ENCODE measurements at places on chromosomes 11 and 22.

DNA sequence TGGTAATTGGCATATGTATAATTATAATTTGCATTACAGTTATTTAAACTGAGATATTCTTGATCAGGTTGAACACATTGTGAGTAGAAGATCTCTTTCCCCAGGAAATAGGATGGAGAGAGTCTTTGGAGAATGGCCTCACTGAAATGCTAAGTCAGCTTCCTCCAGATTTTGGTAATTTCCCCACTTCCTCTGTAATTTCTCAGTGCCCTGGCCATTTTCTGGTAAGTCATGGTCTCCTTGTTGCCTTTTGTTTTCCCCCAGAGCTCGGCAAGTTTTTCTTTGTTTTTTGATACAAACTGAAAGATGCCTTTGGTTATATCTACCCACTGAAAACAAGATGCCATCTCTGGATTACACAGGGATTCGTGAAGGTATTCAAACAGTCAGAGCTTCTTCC, 12.8 kb upstream of the FBXO3 start:
- DNase-seq, result no peak

- DNase-seq, result no peak
These were observed 31.7 kb upstream of the KRTAP5-6 start for GRCh38 chr11:1665313-1665712.

DNA sequence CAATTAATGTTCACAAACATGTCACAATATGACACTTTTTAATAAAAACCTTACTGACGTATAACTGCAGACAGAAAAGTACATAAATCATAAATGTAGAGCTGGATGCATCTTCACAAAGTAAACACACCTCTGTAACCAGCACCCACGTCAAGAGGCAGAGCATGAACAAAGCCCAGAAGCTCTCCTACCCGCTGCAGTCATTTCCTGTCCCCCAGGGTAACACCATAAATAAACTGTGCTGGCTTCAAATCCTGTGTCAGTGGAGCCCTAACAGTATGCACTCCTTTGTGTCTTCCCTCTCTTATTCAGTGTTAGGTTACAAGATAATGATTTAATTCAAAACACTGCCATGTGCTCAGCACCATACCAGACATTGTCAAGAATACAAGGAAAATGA, 5.7 kb downstream of the SYT13 start:
- peak; percentile 70 for DNase-seq

GRCh38 chr11:102523189-102523570, 7.4 kb downstream of the MMP7 start:
- DNase-seq, result no peak

DNA sequence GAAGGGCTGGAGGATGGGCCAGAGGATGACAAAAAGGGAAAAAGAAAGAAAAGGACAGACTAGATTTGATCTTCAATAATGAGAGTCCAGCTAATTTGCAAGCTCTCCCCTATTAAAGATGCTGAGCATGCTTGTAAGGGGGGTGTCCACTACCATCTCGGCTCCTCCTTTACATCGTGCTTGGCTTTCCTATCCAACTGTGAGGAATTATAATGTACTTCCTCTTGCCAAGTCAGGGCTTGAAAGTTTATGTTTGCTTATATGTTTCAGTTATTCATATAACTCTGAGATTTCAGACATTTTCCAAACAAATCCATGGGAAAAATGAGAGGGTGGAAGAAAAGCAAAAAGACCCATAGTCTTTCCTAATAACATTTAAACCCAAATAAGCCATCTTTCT, 387.1 kb downstream of the METTL15 start:
- DNase-seq, result no peak

DNA sequence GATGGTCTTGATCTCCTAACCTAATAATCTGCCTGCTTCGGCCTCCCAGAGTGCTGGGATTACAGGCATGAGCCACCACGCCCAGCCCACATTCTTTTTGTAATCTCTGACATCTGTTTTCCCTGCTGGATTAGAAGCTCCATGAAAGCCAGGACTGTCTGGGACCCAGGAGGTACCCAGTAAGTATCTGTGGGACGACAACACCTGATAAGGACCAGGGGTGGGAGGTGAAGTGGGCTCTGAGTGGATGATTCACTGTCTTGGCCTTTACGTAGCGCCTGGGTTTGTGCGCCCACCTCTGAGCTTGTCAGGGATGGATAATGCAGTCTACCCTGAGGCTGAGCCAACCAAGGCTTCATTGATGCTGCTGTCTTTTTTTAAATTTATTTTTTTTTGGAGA, 118.8 kb downstream of the ABTB2 start:
- DNase-seq, result no peak

DNA sequence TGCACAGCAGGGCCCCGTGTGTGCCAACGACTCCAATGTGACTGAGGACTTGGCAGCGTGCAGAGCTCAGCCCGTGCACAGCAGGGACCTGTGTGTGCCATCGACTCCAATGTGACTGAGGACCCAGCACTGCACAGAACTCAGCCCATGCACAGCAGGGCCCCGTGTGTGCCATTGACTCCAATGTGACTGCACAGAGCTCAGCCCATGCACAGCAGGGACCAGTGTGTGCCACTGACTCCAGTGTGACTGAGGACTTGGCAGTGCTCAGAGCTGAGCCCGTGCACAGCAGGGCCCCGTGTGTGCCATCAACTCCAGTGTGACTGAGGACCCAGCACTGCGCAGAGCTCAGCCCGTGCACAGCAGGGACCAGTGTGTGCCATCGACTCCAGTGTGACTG, 347.8 kb upstream of the B3GAT1 start:
- DNase-seq, result no peak

- no peak for DNase-seq
These were observed 29.8 kb downstream of the LIMK2 start for GRCh38 chr22:31241936-31242335.

GRCh38 chr22:46173152-46173551, 22.8 kb downstream of the PPARA start:
- DNase-seq, result no peak

DNA sequence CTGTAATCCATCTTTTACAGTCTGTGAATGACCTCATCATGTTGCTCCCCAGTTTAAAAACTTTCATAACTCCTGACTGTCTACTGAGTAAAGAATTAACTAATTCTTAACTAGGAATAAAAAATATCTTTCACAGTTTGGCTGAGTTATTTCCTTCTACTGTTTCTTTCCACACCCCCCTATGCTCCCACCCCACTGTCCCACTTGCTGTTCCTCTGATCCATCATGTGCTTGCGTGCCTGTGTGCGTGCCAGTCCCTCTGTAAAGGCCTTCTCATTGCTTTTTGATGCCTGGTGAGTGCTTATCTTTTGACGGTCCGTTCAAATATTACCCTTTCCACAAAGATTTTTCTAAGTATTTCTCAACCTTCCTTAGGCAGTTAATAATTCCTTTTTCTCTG, 55.6 kb downstream of the ATG16L2 start:
- DNase-seq, result no peak

GRCh38 chr11:15176646-15177163, 62.0 kb downstream of the INSC start:
- DNase-seq, result no peak

GRCh38 chr11:78345450-78345849, 72.2 kb downstream of the GAB2 start:
- DNase-seq, result no peak

GRCh38 chr11:132977241-132977640, 555.1 kb downstream of the OPCML start:
- DNase-seq, result peak; percentile 24

DNA sequence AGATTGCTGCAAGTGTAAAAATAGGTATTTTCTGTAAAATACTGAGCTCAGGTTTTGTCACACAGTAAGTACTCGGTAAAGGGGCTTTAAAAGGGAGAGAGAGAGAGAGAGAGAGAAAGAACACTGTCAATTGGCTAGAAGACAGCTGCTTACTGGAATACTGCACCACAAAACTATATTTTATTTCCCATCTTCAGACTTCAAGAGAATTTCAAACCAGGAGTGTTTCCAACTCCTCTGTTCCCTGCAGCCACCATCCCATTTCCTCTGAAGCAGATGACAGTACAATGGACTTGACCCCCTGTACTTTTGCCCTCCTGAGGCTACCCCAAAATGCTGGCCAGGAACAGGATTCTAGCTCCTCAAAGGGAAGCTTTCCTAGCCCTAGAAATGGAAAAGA, 89.7 kb downstream of the RELT start:
- no peak for DNase-seq

GRCh38 chr11:68688881-68689280, 4.5 kb downstream of the GAL start:
- DNase-seq, result no peak

DNA sequence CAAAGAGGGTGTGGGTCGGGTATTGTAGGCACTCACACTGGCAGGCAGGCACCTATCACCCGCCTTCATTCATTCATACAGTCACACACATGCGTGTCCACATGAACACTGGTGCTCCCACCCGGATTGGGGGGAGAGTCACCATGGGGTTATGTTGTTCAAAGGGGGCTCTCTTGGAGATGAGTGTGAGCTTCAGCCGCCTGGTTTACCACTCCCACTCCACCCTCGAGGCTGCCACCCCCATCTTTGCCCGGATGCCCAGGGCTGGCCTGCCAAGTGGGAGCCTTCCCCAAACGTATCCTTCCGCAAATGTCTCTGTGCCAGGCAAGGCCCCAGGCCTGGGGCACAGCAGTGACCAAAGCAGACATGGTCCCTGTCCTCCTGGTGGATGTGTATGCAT, 22.6 kb downstream of the MRGPRD start:
- no peak for DNase-seq

DNA sequence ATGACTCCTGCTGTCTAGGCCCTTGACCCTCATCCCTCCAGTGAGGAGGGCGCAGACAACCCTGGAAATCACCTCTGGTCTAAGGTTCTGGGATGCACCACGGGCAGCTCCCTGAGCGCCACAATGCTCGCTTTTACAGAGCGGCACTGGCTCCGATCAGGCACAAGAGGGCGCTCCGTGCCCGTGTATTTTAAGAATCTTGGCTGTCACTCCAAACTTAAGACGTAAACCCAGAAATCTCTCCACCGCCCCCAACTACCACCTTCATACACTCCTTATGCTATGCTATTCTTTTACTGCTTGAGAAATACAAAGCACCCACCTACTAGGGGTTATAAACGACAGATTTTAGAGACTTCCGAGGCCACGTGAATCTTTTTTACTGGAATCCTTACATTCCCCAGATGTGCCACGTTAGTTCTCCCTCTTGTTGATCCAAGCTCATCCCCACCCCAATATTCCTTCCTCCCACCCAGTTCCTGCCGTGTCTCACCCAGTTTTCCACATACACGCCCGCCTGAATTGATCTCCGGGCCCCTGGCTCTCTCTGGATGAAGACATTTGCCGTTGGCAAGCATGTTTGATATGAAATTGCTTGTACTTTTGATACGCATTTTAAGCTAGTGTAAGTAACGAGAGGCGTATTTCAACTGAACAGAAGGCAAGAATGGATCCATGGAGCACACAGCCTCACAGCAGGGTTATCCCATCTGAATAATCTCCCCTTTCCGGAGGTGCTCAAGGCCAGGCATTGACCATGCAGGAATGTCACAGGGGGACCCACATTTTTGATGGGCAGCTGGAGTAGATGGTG, 453.5 kb downstream of the OPCML start:
- DNase-seq, result peak; percentile 33

DNA sequence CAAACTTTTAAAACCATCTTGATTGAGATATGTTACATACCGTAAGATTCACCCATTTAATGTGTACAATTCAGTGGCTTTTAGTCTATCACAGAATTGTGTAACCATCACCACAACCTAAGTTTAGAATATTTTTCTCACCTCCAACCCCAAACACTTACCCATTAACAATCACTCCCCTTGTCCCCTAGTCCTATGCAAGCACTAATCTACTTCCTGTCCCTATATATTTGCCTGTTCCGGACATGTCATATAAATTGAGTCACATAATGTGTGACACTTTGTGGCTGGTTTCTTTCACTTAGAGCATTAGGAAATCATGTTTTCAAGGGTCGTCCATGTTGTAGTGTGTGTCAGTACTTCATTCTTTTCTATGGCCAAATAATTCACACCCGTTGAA, 38.8 kb downstream of the RASSF10 start:
- no peak for DNase-seq

DNA sequence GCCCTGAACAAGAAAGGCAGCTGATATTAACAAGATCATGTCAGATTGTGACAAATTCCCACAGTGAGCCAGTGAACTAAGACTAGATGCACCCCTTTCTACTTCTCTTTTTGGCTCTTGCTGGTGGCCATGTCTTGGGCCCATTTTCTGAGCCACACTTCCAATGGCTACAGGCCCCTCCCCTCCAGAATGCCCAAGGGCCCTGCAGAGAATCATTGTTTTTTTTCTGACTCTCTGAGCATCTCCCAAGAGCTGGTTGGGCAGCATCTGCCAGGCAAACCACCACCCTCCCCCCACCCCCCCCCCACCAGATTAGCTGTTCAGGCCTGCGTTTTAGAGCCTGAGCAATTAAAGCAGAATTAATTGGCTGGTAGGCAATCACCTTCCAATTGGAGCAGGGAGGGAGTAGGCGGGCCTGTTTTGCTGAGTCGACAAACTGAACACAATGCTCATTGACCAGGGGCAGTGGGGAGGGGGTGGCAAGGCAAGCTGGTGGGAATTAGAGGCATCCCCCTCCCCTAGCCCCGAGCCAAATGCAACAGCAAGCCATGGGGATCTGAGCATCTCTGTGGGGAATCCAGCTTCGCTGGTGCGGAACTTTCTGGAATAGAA, 541.4 kb downstream of the MN1 start:
- DNase-seq, result no peak

- DNase-seq, result no peak
These were observed 132.2 kb downstream of the NAV2 start for GRCh38 chr11:19844806-19845205.

DNA sequence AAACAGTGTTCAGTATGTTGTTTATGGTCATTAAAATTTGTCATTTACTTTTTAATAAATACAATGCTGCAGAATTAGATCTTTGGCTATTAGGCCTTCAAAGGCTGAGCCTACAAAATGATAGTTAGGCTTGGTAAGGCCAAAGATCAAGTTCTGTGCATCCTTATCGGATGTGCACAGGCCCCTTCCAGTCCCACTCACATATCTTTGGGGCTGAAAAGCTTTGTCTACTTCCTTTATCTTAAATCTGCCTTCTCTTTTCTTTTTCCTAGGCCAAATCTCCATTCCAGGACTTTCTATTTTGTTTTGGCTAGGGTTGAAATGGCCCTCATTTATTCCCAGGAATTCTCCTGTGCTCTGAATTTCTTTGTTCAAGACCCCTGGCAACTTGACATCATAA, 3.4 kb upstream of the GLB1L2 start:
- no peak for DNase-seq

DNA sequence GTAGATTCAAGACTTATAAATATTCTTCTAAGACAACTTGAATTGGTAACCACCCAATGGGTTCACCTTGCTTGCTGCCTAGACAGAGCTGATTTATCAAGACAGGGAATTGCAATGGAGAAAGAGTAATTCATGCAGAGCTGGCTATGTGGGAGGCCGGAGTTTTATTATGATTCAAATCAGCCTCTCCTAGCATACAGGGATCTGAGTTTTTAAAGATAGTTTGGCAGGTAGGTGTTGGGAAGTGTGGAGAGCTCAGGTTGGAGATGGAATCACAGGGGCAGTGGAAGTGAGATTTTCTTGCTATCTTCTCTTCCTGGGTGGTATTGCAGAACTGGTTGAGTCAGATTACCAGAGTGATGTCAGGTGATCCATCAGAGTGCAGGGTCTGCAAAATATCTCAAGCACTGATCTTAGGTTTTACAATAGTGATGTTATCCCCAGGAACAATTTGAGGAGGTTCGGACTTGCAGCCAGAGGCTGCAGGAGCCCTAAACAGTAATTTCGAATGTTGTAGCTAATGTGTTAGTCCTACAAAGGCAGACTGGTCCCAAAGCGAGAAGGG, 1448.6 kb upstream of the RAG2 start:
- no peak for DNase-seq
